ENCODE measurements at places on chromosomes 4 and X.

GRCh38 chr4:67603310-67604028 lies 44.9 kb downstream of the STAP1 start:
- H3K36me3 ChIP-seq: peaks cover 66% of the 10 kb centered on the region
- peak overlapping the region; percentile 69 for H3K27ac ChIP-seq
- peaks cover 39% of the 10 kb centered on the region for H3K4me1 ChIP-seq
- no peak overlapping the region for H3K4me3 ChIP-seq
- DNase-seq: no peak

DNA sequence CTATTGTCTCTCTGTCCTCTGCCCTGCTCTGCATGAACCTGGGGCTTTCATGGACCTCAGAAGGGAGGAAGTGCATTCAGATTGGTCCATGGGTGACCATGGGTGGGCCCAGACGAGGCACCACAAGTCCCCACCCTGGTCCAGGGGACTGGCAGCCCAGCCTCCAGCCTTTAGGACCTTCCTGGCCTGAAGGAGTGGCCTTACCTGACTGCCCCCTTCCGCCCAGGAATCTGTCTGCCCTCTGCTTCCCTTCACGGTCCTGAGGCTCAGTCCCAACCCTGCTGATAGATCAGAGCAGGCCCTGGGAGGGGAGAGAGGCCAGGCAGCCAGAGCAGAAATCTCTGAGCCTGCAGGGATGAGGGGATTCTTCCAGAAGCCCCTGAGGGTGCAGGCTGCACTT lies 455.4 kb downstream of the PCDH18 start:
- no peak for DNase-seq
- no peaks in the 10 kb centered on the region for H3K4me1 ChIP-seq
- no peak overlapping the region for H3K27ac ChIP-seq

- no peak for DNase-seq
- H3K27me3 ChIP-seq: no peaks in the 10 kb centered on the region
- no peak overlapping the region for H3K4me3 ChIP-seq
- no peaks in the 10 kb centered on the region for H3K4me1 ChIP-seq
- H3K27ac ChIP-seq: no peak overlapping the region
These were observed 362.1 kb upstream of the ATOH1 start for GRCh38 chr4:93466446-93466845.

DNA sequence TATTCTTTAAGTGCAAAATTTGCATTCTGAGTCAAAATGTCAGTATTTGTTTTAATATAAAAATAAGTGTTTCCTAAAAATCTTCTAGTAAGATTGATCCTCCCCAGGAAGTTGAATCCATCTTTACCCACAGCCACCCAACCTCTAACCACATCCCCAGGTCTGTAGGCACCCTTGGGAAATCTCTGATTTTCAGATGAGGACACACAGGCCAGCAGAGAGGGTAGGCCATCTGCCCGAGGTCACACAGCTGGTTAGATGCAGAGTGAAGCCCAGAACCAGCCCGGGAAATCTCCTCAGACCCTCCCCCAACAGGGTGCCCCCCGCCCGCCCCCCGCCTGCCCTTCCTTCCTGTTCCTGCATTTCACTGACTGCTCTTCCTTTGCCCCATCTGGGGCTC lies 277.5 kb downstream of the FBXW7 start:
- peaks cover 6% of the 10 kb centered on the region for H3K27me3 ChIP-seq
- H3K27ac ChIP-seq: no peak overlapping the region
- H3K4me1 ChIP-seq: peaks cover 2% of the 10 kb centered on the region
- peaks cover 13% of the 10 kb centered on the region for H3K36me3 ChIP-seq
- DNase-seq: no peak
- no peak overlapping the region for H3K4me3 ChIP-seq

DNA sequence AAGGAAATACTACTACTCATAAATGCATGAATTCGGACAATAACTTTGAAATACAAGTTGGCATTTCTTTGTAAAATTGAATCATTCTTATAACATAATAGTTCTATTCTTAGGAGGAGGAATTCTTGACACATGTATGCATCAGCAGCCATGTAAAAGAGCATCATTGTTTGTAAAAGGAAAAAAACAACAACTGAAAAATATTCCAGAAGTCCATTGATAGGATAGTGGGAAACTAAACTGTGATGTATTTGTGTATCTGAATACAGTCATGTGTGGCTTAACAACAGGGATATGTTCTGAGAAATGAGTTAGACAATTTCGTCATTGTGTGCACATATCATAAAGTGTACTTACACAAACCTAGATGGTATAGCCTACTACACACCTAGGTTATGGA lies 102.0 kb upstream of the SH3RF1 start:
- H3K4me3 ChIP-seq: no peak overlapping the region
- no peak for DNase-seq
- H3K36me3 ChIP-seq: peaks cover 19% of the 10 kb centered on the region
- no peaks in the 10 kb centered on the region for H3K4me1 ChIP-seq
- H3K27ac ChIP-seq: no peak overlapping the region

GRCh38 chr4:75087865-75088264 lies 154.9 kb downstream of the PARM1 start:
- H3K27ac ChIP-seq: no peak overlapping the region
- DNase-seq: no peak
- no peak overlapping the region for H3K4me3 ChIP-seq
- no peaks in the 10 kb centered on the region for H3K4me1 ChIP-seq
- no peaks in the 10 kb centered on the region for H3K27me3 ChIP-seq

GRCh38 chrX:13235930-13236329 lies 83.9 kb downstream of the ATXN3L start:
- no peaks in the 10 kb centered on the region for H3K27me3 ChIP-seq
- H3K36me3 ChIP-seq: no peaks in the 10 kb centered on the region
- DNase-seq: no peak
- peaks cover 17% of the 10 kb centered on the region for H3K4me1 ChIP-seq
- no peak overlapping the region for H3K4me3 ChIP-seq

GRCh38 chrX:13719192-13719856 lies 15.1 kb downstream of the TRAPPC2 start:
- H3K27ac ChIP-seq: no peak overlapping the region
- no peaks in the 10 kb centered on the region for H3K27me3 ChIP-seq
- H3K36me3 ChIP-seq: peaks cover 37% of the 10 kb centered on the region
- peak overlapping the region; percentile 11 for H3K4me3 ChIP-seq

DNA sequence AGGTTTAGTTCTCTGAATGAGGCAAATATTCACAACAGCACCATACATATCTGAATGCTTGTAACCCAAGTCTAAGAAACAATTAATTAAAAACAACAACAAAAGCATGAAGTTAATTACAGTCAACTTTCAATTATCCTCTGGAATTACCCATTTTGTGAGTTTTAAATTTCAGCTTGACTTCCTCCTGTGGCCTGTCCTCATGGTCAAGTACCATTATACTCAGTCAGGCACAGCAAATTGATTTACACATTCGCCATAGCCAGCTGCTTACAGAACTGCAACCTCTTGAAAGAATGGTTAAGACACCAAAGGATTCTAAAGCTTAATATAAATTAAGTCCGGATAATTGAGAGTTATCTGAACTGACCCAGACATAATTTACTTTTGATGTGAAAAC lies 306.5 kb downstream of the CAMK2D start:
- no peak overlapping the region for H3K4me3 ChIP-seq
- peaks cover 26% of the 10 kb centered on the region for H3K36me3 ChIP-seq
- H3K4me1 ChIP-seq: peaks cover 11% of the 10 kb centered on the region
- DNase-seq: no peak
- H3K27me3 ChIP-seq: no peaks in the 10 kb centered on the region
- H3K27ac ChIP-seq: no peak overlapping the region

DNA sequence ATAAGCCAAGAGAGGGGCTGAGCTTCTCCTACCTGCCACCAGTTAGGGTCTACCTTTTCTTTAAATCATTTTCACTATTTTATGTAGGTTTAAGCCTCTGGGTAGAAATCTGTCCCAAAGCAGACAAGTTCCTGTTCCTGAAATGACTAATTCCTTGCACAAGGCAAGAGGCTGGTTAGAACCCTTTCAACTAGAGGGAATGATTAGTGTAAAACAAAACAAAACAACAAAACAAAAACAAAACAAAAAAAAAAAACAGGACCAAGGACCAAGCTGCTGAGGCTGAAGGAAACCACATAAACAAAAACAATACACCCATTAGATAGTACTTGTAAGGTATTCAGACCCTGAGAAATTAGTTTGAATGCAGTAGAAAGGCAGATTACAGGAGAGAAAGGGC lies 62.7 kb downstream of the MAML3 start:
- peaks cover 35% of the 10 kb centered on the region for H3K4me1 ChIP-seq
- H3K36me3 ChIP-seq: peaks cover 1% of the 10 kb centered on the region
- no peak for DNase-seq
- H3K27ac ChIP-seq: no peak overlapping the region
- H3K4me3 ChIP-seq: no peak overlapping the region
- H3K27me3 ChIP-seq: no peaks in the 10 kb centered on the region

GRCh38 chrX:18701621-18702361 lies 5.7 kb upstream of the PPEF1 start:
- no peaks in the 10 kb centered on the region for H3K36me3 ChIP-seq
- no peak overlapping the region for H3K4me3 ChIP-seq
- no peaks in the 10 kb centered on the region for H3K4me1 ChIP-seq
- H3K27me3 ChIP-seq: peaks cover 21% of the 10 kb centered on the region

GRCh38 chr4:8910100-8910821 lies 38.6 kb upstream of the HMX1 start:
- no peak for DNase-seq
- no peak overlapping the region for H3K27ac ChIP-seq

GRCh38 chr4:8079916-8080753 lies 78.5 kb downstream of the ABLIM2 start:
- no peak for DNase-seq
- no peaks in the 10 kb centered on the region for H3K4me1 ChIP-seq
- H3K36me3 ChIP-seq: no peaks in the 10 kb centered on the region
- no peak overlapping the region for H3K27ac ChIP-seq
- no peak overlapping the region for H3K4me3 ChIP-seq
- peaks cover 26% of the 10 kb centered on the region for H3K27me3 ChIP-seq

GRCh38 chr4:52260514-52261210 lies 209.6 kb downstream of the SPATA18 start:
- no peaks in the 10 kb centered on the region for H3K27me3 ChIP-seq
- H3K36me3 ChIP-seq: no peaks in the 10 kb centered on the region
- DNase-seq: no peak
- H3K4me1 ChIP-seq: no peaks in the 10 kb centered on the region
- H3K4me3 ChIP-seq: no peak overlapping the region

DNA sequence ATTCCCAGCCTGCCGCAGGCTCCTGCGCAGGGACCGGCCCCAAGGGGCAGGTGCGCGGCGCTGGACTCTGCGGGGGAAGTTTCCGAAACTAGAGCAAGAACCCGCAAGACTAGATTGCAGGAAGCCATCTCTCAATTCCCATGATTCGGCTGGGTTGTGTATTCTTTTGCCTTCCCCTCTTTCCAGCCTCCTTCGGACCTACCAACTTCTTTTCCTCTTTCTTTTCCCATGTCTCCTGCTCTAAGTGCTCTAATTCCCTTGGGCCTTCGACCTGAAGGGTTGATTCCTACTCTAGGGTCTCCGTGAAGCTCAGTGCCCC lies 645 bp upstream of the OPHN1 start:
- H3K4me1 ChIP-seq: peaks cover 10% of the 10 kb centered on the region
- no peak overlapping the region for H3K27ac ChIP-seq
- DNase-seq: no peak
- no peaks in the 10 kb centered on the region for H3K36me3 ChIP-seq

DNA sequence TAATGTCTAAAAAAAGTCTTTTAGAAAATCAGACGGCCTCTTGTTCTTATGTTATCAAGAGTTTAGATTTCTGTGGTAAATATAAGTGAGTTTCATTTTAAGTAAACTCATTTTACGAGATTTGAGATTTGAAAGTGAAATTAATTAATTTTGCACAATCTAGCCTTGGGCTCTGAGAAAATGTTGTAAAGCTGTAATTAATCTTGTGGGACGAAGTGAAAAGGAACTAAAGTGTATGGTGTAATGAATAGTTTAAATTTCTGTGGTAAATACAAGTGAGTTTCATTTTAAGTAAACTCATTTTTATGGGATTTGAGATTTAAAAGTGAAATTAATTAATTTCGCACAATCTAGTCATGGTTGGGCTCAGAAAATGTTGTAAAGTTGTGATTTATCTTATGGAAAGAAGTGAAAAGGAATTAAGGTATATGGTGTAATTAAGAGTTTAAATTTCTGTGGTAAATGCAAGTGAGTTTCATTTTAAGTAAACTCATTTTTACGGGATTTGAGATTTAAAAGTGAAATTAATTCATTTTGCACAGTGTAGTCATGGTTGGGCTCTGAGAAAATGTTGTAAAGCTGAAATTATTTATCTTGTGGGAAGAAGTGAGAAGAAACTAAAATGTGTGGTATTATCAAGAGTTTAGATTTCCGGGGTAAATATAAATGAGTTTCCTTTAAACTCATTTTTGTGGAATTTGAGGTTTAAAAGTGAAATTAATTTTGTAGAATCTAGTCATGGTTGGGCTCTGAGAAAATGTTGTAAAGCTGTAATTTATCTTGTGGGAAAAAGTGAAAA lies 1.6 kb downstream of the SCML1 start:
- peaks cover 18% of the 10 kb centered on the region for H3K4me1 ChIP-seq
- no peak for DNase-seq
- H3K27me3 ChIP-seq: peaks cover 2% of the 10 kb centered on the region
- peak overlapping the region; percentile 92 for H3K27ac ChIP-seq
- H3K4me3 ChIP-seq: peak overlapping the region; percentile 97

DNA sequence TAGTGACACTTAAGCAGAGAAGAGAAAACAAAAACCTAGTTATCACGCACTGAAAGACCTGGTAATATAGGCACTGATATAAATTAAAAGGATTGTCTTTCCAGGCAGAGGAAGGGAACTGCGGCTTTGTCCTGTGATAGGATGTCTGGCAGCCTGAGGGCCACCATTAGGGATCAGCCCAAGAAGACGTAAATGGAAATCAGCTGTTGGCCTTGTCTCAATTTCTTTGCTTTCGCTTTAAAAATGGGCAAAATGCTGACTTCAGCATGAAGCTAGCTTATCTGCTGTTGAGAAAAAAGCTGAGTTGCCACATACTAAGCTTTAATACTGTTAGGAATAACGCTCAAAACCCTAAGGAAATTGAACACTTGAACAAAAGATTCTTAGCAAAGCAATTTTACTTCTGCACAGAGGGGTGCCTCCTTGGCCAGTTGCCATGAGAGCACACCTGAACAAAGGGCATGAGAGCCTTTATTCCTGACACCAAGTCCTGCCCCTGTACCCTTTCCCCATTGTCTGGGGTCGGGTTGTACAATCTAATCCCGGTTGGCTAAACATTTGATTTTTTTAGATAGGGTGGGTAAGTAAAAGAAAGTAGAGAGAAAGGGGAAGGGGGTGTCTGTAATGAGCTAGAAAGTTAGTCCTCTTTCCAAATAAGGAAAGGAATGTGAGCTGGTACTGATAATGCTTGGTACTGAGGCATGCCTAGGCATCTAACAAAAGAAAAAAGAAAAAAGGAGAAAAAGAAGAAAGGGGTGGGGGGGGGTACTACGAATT lies 85.1 kb upstream of the UCP1 start:
- no peaks in the 10 kb centered on the region for H3K4me1 ChIP-seq
- DNase-seq: no peak
- peaks cover 65% of the 10 kb centered on the region for H3K36me3 ChIP-seq
- no peak overlapping the region for H3K27ac ChIP-seq
- no peak overlapping the region for H3K4me3 ChIP-seq

DNA sequence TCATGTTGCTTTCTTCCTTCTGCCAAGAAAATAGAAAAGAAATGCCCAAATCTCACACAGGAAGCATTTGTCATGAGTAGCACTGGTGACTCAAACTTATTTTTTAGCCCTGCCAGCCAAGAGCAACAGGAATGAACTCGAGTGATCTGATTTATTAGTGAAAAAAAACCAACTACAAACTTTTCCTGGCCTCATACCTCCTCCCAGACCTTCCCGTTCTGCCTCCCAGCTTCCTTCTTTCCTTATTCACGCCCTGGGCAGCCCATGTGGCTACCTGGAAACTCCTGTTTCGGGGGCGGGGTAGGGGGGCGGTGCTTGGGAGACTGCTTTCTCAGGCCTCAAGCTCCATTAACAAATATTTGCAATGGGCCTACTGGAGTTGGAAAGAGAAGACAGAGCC lies 178.5 kb downstream of the NHS start:
- H3K4me3 ChIP-seq: no peak overlapping the region
- no peaks in the 10 kb centered on the region for H3K4me1 ChIP-seq
- peaks cover 6% of the 10 kb centered on the region for H3K27me3 ChIP-seq
- DNase-seq: no peak
- H3K36me3 ChIP-seq: no peaks in the 10 kb centered on the region

Measured in naive B cell (primary cell).